ENCODE measurements at places on chromosomes 5 and 9.

- DNase-seq: no peak
Measured at GRCh38 chr5:44605926-44606325, 202.8 kb upstream of the MRPS30 start.

- no peak for DNase-seq
Measured at GRCh38 chr5:149389552-149390495, 10.7 kb upstream of the IL17B start.

GRCh38 chr5:176151281-176151680 is 86.9 kb upstream of the SIMC1 start:
- peak; percentile 51 for DNase-seq

GRCh38 chr9:77424993-77425392 is 223.1 kb downstream of the GNA14 start:
- no peak for DNase-seq

GRCh38 chr5:137294604-137295003 is 204.5 kb downstream of the SPOCK1 start:
- DNase-seq: no peak

- peak; percentile 28 for DNase-seq
Measured at GRCh38 chr5:108529381-108529780, 147.5 kb upstream of the FBXL17 start.

- DNase-seq: no peak
Measured at GRCh38 chr9:98536542-98537173, 172.1 kb downstream of the GABBR2 start.

GRCh38 chr5:168612996-168613395 is 33.8 kb upstream of the PANK3 start:
- DNase-seq: no peak

- no peak for DNase-seq
Measured at GRCh38 chr9:80964914-80965313, 724.4 kb downstream of the TLE1 start.

DNA sequence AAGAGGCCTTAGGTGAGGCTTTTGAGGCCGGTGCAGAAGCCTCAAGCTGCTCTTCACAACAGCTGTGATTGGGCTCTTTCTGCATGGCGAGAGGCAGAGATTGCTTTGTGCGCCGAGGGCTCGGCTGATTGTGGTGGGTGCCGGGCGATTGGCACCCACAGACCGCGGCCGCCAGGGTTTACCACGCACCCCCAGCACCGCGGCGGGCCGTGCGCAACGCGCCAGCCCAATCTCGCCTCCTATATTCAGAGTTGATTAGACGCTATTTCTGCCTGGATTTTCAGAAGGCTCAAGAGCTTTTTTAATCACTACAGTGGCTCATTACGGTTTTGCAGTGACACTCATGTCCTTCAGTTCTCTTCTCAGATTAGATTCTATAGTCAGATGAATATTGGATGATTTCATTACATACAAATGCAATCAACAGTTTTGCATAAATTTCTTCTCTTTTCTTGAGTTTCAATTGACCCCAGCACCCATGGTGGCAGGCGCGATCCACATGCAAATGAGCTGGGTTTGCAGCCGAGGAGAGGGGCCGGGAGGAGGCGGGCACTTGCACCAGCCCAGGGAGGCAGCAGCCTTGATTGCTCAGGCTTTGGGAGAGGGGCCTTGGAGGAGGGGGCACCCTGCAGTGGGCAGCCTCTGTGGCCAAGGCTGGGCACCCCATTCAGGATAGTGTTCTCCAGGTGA is 33.8 kb upstream of the PTGS1 start:
- no peak for DNase-seq

DNA sequence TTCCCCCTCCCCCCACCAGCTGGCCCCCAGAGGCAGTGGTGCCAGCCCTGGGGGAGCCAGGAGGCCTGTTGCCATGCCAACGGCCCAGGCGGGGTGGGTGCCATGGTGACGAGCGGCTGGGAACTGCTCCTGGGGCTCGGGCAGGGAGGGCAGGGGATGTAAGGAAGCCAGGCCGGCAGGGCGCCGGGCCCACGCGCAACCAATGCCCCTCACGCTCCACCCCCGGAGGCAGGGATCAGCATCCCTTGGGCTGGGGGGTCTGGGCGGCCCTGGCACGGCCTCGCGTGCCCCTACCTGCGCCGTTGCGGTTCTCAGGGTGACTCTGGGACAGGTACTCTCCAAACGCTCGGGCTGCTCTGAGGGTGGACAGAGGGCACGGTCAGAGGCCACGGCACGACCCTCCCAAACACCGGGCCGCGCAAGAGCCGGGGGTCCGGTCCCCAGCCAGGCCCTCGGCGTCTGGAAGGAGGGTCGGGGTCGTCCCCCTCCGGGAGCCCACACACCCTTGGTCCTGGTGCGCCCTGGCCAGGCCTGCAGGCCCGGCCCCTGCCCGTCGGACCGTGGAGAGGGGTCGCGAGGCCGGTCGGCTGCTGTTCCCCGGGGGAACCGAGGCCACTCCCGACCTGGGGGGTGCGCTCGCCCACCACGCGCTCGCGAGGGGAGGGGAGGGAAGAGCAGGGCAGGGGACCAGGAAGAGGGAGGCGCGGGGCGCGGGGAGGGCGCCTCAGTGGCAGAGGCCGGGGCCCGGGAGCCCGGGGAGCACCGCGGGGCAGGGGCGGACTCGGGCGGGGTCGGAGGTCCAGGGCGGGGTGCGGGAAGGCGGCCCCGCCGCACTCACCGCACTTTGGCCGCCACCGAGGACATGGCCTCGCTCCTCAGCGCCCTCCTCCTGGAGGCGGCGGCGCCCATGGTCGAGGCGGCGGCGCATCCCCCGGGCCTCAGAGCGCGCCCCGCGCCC is 661 bp downstream of the NSMF start:
- DNase-seq: no peak

- DNase-seq: no peak
Measured at GRCh38 chr9:13002740-13003139, 227.9 kb downstream of the LURAP1L start.

GRCh38 chr9:83639266-83639665 is 16.3 kb downstream of the IDNK start:
- DNase-seq: no peak

GRCh38 chr5:142873831-142874230 is 103.7 kb downstream of the ARHGAP26 start:
- DNase-seq: no peak

DNA sequence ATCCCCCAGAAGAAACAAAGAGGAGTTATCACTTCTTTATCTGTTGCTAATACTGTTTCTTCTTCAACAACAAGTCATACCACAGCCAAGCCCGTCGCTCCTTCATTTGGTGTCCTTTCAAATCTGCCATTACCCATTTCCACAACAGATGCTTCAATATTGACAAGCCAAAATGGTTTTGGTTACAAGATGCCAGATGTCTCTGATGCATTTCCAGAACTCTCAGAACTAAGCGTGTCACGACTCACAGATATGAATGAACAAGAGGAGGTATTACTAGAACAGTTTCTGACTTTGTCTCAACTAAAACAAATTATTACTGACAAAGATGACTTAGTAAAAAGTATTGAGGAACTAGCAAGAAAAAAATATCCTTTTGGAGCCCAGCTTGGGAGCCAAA is 16.0 kb upstream of the HAND1 start:
- DNase-seq: no peak

GRCh38 chr9:75410405-75410804 is 322.1 kb downstream of the OSTF1 start:
- no peak for DNase-seq

GRCh38 chr9:33461492-33461891 is 12.2 kb downstream of the NOL6 start:
- no peak for DNase-seq

DNA sequence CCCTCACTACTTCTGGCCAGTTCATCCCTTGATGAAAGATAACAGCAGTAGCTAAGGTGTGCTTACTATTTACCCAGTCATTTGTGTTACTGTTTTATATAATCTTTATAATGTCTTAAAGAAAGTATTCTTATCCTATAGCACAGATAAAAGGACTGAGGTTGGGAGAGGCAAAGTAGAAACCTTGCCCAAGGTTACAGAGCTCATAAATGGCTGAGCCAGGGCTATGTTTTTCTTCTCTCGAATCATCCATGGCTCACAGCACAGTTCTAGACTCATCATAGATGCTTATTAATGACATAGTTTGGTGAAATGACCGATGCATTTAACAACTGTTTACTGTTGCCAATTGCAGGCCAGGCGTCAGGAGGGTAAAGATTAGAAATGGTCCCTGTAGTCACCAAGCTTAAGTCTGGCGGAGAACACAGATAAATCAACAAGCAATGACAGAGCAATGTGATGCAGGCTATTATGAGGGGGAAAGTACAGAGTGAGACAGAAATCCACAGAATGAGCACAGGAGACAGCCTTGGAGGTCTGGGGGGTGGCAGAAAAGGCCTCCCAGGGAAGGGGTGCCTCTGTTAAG is 65.6 kb upstream of the ZNF622 start:
- DNase-seq: no peak

- DNase-seq: no peak
Measured at GRCh38 chr5:151251621-151252020, 1.4 kb upstream of the GM2A start.

All from non-pigmented ciliary epithelial cell (primary cell).